ENCODE measurements at places on chromosomes 3 and 15.

- peak; percentile 55 for DNase-seq
These were observed 57.7 kb downstream of the PRTG start for GRCh38 chr15:55685286-55685685.

- no peak for DNase-seq
These were observed 159.6 kb downstream of the GHSR start for GRCh38 chr3:172288651-172289050.

DNA sequence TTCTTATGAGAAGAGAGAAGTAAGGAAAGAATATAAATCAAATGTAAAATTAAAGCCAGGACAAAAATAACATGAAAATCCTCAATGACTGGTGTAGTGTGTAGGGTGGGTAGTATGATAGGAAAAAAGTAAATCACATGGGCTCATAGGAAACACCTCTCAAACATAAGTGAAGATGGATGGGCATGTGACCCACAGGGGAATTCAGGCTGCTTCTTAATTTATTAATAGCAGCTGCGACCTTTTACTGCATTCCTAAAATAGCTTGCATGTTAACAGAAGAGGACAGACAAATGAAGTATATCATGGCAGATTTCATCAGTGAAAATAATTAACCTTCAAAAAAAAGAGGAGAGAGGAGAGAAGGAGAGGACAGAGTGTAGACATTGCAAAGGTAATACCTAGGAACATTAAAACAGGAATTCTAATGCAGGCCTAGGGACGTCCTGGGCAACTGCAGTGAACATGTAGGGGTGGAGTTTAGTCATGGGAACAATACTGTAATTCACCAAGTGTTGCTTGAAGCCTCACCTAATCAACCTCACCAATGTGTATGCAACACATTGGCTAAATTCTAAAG, 132.9 kb downstream of the KCNMB2 start:
- DNase-seq, result no peak

- no peak for DNase-seq
These were observed 49.3 kb downstream of the GMPS start for GRCh38 chr3:155919728-155920127.

DNA sequence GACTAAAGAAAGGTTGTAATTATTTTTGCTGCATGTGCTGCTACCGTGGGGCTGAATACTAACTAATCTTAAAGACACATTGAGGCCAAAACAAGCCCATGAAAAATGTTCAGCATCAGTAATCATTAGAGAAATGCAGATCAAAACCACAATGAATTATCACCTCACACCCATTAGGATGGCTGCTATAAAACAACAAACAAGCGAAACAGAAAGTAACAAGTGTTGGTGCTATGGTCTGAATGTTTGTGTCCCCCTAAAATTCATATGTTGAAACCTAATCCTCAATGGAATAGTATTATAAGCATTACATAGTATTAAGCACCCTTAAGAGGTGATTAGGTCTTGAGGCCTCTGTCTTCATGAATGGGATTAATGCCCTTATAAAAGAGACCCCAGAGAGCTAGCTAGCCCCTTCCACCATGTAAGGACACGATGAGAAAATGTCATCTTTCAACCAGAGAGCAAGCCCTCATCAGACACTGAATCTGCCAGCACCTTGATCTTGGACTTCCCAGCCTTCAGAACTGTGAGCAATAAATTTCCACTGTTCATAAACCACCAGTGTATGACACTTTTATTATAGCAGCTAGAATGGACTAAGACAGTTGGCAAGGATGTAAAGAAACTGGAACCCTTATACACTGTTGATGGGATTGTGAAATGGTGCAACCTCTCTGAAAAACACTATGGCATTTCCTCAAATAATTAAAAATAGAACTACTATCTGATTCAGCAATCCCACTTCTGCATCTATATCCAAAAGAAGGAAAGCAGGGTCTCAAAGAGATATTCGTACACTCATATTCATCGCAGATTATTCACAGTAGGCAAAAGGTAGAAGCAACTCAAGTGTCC, 76.1 kb downstream of the REC114 start:
- DNase-seq, result no peak

DNA sequence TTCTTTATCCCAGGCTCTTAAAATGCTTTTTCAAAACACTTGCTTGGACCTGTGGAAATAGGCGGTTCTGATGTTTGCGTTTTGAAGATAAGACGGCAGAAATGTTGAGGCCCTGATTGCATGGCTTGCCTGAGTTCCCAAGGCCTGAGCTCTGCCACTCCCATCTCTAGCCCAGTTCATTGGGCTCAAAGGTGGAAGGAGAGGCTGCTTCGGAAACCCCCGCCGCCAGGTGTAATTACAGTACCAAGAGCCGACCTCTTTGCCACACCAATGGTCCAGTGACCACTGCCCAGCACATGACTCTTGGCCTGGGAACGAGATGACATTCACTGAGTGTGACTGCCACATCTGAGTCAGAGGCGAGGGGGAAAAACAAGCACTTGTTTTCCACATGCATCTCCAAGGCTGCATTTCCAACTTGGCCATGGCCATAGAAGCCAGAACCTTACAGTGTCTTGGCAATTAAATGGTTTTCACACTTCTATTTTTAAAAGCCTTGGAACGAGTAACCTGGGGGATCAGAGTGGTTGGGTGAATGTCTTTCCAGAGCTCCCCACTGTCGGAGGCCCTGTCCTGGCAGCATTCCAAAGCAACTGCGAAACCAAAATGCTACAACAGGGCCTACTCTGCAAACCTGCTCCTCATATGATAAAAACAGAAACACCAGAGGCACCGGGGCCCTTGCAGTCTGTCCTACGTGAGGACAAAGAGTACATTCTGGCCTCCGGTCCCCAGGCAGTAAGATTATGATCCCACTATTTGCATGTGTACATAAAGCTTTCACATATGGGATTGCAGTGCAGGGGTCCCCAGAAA, 63.8 kb upstream of the CGNL1 start:
- no peak for DNase-seq

DNA sequence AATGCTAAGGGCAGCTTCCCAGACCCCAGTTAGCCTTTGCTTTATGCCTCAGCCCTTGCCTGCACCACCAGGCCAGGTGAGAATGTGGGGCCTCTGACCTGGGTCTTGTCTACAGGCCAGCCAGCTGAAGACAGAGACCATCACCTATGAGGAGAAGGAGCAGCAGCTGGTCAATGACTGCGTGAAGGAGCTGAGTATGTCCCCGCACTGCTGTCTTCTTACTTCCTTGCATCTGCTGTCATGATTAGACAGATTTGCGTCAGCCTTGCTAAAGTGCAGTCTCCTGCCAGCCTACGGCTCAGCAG, 74.6 kb downstream of the CCK start:
- DNase-seq, result no peak

- no peak for DNase-seq
These were observed 93.6 kb downstream of the PLCL2 start for GRCh38 chr3:16978234-16978920.

DNA sequence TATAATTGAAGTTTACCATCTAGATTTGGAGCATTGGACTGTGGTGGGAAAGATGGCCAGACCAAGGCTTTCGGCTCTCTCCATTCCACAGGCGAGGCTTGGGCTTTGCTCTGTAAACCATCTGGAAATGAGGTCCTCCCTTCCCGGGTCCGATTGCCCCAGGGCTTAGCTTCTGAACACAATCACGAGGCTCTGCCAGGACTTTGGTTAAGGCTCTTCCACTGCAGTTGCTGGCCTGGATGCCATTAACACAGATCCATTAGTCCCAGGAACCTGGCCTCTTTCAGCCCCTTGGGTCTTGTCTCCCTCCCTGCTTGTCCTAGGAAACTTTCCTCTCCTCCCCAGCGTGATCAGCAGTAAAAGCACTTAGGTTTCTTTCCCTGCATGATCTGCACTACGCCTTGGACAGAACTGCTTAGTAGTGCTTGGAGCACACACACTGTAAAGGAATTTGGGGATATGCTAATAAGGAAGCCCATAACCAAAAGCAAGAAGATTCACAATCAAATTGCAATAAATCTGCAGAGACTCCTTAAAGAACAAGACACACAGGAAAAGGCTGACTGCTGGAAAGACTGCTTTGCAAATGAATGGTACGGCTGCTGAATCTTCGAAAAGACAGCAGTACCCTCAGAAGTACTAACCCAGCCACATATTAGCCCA, 154.3 kb downstream of the ECT2 start:
- peak; percentile 94 for DNase-seq

DNA sequence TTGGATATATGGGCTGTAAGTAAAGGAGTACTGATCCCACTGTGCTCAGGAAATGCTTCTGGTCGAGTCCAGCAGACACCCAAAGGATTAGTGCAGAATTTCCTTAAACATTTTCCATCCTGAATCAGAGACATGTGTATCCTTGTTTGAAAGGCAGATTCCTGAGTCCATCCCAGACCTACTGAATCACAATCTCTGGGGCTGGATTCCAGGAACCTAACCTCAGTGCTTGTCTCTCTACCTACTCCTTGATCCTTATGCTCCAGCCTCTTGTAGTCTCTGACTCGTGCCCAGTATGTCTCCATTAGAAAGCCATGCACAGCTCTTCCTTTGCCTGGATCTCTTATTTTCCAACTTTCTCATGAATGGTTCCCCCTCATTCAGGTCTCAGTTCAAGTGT, 585.8 kb downstream of the NLGN1 start:
- DNase-seq, result no peak

- no peak for DNase-seq
These were observed 7.7 kb downstream of the ARNT2 start for GRCh38 chr15:80411788-80412288.

DNA sequence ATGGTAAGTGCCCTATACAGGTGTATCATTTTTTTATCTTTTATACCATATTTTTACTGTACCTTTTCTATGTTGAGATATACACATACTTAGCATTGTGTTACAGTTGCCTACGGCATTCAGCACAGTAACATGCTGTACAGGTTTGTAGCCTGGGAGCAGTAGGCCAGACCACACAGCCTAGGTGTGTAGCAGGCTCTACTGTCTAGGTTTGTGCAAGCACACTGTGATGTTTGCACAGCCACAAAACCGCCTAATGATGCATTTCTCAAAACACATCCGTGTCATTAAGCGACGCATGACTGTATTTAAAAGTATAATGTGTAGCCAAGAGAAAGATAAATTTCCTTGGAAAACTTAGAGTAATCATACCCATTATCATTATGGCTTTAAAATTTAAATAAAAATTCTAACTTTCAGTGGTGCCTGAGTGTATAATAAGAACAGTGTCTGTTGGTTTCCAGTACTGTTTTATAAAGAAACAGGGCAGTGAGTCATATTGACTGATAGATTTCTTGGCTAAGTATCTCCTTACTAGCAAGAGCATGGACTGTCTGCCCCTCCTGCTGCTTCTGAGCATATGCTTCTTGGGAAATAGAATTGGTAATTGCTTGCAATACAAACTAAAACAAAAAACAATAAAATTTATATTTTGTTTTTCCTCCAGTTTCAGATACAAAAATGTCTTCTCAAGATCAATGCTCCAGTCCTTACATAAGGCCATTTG, 18.3 kb downstream of the CALML4 start:
- DNase-seq, result no peak

- DNase-seq, result no peak
These were observed 15.2 kb downstream of the MEGF11 start for GRCh38 chr15:66238318-66238717.

GRCh38 chr15:29978411-29979382, 104.1 kb upstream of the GOLGA8J start:
- no peak for DNase-seq

GRCh38 chr3:82293867-82294266, 532.4 kb upstream of the GBE1 start:
- DNase-seq, result no peak

DNA sequence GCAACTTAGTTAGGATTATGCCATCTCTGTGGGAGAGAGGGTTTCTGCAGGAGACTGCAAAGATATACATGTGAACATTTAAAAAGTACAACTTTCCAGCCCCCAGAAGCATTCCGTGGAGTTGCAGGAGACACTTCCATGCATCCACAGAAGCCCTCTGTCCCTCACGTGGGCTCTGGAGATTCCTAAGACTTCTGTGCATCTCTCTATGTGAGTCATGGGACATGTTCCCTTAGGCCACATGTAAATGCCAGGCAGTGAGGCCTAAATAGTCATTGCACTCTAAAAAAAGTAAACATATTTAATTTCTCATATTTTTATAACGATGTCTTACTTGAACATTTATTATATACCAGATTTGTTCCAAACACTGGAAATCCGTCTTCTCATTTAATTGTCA, 126.5 kb upstream of the ROPN1 start:
- no peak for DNase-seq

GRCh38 chr3:52798376-52798977, 3.9 kb downstream of the ITIH3 start:
- DNase-seq, result no peak

GRCh38 chr3:70800951-70801350, 488.5 kb upstream of the MDFIC2 start:
- DNase-seq, result no peak

DNA sequence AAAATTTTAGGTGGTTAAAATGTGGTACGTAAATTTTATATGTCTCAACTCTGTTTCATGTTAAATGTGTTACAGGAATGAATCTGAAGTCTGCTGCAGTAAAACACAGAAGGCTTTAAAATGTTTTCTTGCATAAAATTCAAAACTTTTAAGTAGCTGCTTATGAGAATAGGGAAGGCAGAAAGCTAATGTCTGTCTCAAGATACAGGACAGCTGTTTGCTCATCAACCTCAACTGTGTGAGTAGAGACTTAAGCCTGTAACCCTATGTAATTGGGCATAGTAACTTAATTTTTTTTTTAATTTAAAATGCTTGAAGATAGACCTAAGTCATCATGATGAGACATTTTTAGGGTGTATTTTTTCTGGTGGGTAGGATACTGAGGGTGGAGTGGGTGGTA, 38.9 kb downstream of the ZFAND6 start:
- no peak for DNase-seq

All from SK-N-MC (cell line).